ENCODE measurements at places on chromosomes 12 and 14. TPM values are rescaled to one million over a fixed set of nuclear protein-coding genes. Genes with fewer than 3 reads are reported as not detected.
A peak's percentile ranks its signal among the peaks of the same experiment; 100 is the strongest.

- peak overlapping the region; percentile 1 for H3K4me3 ChIP-seq
- H3K27me3 ChIP-seq, result no peaks in the 10 kb centered on the region
- H3K36me3 ChIP-seq, result no peaks in the 10 kb centered on the region
- peak; percentile 44 for DNase-seq
- no peaks in the 10 kb centered on the region for H3K4me1 ChIP-seq
Observed at GRCh38 chr12:80709811-80710726, 2.6 kb downstream of the MYF6 start.

DNA sequence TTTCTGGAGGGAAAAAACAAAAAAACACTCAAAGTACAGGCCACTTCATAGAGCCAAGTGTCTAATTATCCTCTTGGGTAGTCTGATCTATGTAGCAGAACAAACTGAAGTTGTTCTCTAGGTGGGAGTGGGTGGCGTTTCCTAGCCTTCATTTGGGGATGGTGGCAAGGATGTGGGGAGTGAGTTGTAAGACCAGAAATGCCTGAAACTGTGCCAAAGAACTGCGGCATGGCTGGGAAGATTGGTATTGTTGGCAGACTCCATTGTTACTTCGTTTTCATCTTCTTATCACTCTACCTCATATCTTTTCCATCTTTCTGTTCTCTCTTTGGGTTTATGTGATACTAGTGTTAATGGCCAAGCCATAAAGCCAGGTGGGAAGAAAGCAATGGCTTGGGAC lies 177.3 kb upstream of the DDHD1 start:
- H3K27me3 ChIP-seq, result no peaks in the 10 kb centered on the region
- peaks cover 3% of the 10 kb centered on the region for H3K4me1 ChIP-seq
- H3K27ac ChIP-seq, result no peak overlapping the region
- DNase-seq, result no peak

GRCh38 chr14:88029500-88029899 lies 24.6 kb downstream of the GPR65 start:
- DNase-seq, result no peak
- H3K27ac ChIP-seq, result no peak overlapping the region
- H3K4me3 ChIP-seq, result no peak overlapping the region
- H3K4me1 ChIP-seq, result no peaks in the 10 kb centered on the region

- no peak for DNase-seq
- H3K36me3 ChIP-seq, result no peaks in the 10 kb centered on the region
- H3K4me3 ChIP-seq, result no peak overlapping the region
- no peak overlapping the region for H3K27ac ChIP-seq
- no peaks in the 10 kb centered on the region for H3K27me3 ChIP-seq
- no peaks in the 10 kb centered on the region for H3K4me1 ChIP-seq
Observed at GRCh38 chr14:67962215-67962644, 142.7 kb downstream of the RAD51B start.

DNA sequence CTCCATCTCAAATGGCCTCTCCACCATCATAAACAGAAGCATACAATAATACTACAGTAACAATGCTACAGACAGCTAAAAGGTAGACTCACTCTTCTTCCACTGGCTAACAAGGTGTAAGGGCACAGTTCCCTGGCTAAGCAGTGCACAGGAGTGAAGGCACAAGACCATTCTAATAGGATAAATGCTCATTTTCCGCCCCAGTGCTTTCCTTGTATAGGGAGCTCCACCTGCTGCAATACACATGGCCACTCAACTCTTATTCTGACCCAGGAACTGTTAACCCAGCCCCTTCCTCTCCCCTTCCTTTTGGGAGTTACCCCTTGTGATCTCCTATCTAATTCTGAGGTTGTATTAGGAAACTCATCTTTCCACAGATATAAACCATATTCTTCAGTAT lies 124.6 kb downstream of the KCNK10 start:
- H3K36me3 ChIP-seq, result no peaks in the 10 kb centered on the region
- no peaks in the 10 kb centered on the region for H3K27me3 ChIP-seq
- no peak for DNase-seq
- H3K4me1 ChIP-seq, result peaks cover under 1% of the 10 kb centered on the region

DNA sequence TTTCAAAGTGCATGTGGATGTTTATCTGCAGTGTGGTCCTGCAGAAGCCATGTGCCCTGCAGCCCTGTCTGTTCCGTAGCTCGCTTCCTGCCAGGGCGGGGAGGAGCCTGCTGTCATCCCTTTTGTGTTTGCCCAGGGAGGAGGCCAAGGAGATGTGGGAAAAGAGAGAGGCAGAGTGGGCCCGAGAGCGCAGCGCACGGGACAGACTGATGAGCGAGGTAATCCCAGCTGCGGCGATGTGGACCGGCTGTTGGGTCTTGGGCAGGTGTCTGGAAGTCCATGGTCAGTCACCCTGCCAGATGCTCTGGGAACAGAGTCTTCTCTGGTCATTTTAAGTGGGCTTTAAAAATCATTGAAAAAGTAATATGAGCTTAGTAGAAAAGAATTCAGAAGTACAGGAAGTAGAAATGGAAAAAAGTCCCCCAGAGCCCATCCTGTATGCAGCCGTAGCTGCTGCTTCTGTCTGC lies 12.8 kb downstream of the TCHP start:
- peak; percentile 24 for DNase-seq
- H3K36me3 ChIP-seq, result no peaks in the 10 kb centered on the region
- H3K27ac ChIP-seq, result no peak overlapping the region
- no peaks in the 10 kb centered on the region for H3K27me3 ChIP-seq
- no peak overlapping the region for H3K4me3 ChIP-seq

GRCh38 chr12:112153181-112153892 lies 28.0 kb downstream of the TRAFD1 start:
- no peak for DNase-seq
- no peaks in the 10 kb centered on the region for H3K4me1 ChIP-seq
- no peak overlapping the region for H3K27ac ChIP-seq
- H3K27me3 ChIP-seq, result no peaks in the 10 kb centered on the region

DNA sequence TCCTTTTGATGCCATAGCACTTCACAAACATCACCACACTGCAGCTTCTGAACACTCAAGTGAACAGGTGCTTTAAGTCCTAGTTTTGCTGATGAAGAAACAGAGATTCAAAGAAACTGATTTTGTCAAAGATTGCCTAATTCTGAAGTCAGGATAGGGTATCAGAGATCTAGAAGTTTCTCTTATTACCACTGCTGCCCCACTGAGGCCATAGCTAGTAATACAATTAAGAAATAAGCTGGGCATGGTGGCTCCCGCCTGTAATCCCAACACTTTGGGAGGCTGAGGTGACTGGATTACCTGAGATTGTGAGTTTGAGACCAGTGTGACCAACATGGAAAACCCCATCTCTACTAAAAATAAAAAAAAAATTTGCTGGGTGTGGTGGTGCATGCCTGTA lies 458.3 kb upstream of the SEL1L start:
- H3K36me3 ChIP-seq, result no peaks in the 10 kb centered on the region
- H3K27ac ChIP-seq, result no peak overlapping the region
- no peaks in the 10 kb centered on the region for H3K4me1 ChIP-seq
- no peak overlapping the region for H3K4me3 ChIP-seq

GRCh38 chr14:88346048-88346639 lies 23.1 kb upstream of the KCNK10 start:
- no peaks in the 10 kb centered on the region for H3K4me1 ChIP-seq
- no peak for DNase-seq
- H3K4me3 ChIP-seq, result no peak overlapping the region

GRCh38 chr12:22366181-22366580 lies 31.7 kb upstream of the ST8SIA1 start:
- H3K4me3 ChIP-seq, result no peak overlapping the region
- no peaks in the 10 kb centered on the region for H3K4me1 ChIP-seq
- no peaks in the 10 kb centered on the region for H3K36me3 ChIP-seq

DNA sequence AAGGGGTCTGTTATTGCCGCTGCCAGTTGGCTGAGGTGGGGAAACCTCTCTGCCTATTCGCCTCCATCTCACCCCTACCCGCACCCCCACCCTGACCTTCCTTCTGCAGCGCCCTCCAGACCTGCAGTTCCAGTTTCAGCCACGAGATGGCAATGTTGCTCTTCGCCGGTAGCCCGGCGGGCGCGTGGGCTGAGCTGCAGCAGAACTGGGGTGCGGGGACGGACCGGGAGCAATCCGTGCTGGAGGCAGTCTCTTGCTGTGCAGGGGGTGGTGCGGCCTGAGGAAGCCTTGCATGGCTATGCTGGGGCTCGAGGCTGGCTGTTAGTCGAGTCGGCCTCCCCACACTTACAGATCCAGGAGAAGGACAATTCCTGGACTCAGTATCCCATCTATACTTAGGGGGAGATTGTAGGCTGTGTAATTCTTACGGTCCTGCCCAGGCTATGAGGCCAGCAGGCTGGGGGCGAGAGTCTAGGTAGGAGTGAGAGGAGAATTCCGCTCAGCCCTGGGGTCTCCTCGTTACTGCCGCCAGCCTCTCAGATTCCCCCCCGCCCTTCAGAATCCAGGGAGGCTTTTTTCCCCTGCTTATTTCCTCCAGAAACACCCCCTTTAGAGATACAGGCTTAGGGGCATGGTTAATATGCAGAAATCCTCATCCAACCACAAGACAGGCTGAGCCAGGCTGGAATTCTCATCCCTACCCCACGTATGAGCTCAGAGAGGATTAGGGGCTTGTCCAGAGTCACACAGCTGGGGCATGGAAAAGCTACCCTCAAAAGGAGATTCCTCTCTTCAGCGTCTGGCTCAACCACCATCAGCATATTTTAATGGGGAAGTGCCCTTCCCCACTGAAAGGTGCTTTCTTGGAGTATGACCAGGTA lies 118.2 kb downstream of the AACS start:
- peak; percentile 89 for DNase-seq
- H3K36me3 ChIP-seq, result no peaks in the 10 kb centered on the region
- no peak overlapping the region for H3K4me3 ChIP-seq
- peaks cover 9% of the 10 kb centered on the region for H3K4me1 ChIP-seq
- H3K27ac ChIP-seq, result no peak overlapping the region
- no peaks in the 10 kb centered on the region for H3K27me3 ChIP-seq

GPD1 gene
- total RNA-seq, result 2.1 TPM

PMCH gene
- not detected for total RNA-seq

SERPINA10 gene
- total RNA-seq, result not detected

All from testis (tissue), 5 donors.